ENCODE measurements at places on chromosomes 13 and 19.

GRCh38 chr13:84566780-84567179 lies 684.5 kb upstream of the SLITRK1 start:
- no peak for DNase-seq

DNA sequence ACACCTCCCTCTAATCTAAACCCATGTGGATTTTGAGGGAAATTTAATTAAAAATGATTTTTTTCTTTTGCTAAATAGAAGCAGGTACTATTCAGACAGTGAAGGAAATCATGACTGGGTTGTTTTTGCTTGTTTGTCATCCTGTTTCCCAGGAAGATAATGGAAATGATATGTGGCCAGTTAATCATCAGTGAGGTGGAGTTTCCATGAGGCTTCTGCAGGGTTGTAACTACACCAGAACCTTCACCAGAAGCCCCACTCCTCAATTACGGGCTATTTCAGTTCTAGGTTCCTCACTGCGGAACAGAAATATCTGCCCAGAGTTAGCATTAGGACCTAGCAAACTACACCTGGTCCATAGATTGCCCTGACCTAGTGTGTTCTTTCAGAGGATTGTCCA lies 394.0 kb downstream of the DLEU7 start:
- DNase-seq, result no peak

GRCh38 chr13:73954808-73955207 lies 179.4 kb downstream of the KLF12 start:
- DNase-seq, result no peak

- DNase-seq, result no peak
Measured at GRCh38 chr13:72754111-72754510, 26.4 kb downstream of the BORA start.

DNA sequence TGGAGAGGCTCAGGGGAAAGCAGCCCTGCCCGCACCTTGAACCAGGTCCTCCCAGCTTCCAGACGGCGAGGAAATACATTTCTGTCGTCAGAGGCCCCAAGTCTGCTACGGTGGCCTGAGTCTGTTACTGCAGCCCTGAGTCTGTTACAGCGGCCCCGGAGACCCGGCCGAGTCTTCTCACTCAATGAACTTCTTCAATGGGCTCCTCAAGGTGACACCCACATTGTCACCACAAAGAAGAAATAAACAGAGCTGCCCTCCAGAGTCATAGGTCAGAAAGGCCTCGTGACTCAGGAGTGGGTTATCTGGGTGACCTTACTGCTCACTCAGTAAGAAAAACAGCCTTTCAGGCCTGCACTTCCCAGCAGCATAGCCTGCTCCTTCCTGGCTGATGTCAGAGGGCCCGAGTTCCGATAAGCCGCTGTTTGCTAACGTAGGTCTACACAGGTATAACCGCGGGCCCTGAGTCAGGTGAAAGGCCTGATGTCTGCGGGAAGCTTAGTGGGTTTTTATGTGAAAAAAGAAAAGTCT lies 66.9 kb upstream of the TM9SF2 start:
- DNase-seq, result no peak

DNA sequence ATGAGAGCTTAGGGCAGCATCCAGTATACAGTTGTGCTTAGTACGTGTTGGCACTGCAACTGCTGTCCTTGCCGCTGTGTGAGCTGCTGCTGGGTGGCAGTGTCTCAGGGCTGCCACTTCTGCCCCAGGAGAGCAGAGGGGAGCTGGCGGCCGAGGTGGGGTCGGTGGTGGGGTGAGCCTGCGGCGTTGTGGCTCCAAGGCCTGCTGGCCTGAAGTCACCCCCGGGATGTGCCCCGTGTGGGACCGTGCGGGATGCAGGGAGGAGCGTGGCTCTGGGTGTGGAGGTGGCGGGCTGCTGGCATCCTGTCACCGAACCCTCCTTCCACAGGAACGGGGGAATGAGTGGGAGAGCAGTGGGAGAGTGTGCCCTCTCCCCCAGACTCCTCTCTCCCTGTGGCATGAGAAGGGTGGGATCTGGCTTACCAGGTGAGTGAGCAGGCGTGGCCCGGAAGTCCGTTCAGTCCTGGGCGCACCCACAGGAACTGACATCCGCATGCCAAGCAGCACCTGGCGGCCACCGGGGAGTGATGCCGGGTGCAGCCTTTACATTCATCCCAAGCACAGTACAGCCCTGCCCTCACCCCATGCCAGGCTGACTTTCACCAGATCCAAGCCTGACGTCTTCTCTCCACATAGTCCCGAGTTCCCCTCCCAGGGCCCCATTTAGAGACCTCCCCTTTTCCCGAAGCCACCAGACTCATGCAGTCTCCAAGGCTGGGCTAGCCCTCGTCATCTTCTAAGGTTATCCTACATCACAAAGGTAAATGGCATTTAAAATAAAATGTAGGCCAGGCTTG lies 26.6 kb downstream of the MCF2L start:
- DNase-seq, result no peak

DNA sequence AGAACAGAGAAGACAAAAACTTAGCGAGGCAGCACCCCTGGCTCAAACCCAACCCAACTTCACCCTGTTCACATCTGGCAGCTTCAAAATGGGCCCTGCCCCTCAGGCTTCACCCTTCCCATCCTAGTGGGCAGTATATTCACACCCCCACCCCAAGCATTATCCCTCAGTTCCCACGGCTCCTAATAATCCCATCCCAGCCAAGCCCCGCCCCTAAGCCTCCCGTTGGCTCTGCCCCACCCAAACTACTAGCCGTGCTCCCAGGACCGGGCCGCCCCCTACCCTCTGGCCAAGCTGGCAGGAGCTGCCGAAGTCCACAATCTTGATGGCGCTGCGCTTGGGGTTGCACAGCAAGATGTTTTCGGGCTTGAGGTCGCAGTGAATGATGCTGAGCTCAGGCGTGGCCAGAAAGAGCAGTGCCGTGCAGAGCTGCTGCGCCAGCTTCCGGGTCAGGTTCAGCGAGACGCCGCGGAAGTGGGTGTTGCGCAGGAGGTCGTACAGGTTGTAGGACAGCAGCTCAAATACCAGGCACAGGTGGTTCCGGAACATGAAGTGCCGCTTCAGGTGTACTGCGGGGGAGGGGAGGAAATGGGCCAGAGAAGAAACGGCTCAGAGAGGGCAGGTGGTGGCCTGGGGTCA lies 5.8 kb downstream of the DYRK1B start:
- no peak for DNase-seq

DNA sequence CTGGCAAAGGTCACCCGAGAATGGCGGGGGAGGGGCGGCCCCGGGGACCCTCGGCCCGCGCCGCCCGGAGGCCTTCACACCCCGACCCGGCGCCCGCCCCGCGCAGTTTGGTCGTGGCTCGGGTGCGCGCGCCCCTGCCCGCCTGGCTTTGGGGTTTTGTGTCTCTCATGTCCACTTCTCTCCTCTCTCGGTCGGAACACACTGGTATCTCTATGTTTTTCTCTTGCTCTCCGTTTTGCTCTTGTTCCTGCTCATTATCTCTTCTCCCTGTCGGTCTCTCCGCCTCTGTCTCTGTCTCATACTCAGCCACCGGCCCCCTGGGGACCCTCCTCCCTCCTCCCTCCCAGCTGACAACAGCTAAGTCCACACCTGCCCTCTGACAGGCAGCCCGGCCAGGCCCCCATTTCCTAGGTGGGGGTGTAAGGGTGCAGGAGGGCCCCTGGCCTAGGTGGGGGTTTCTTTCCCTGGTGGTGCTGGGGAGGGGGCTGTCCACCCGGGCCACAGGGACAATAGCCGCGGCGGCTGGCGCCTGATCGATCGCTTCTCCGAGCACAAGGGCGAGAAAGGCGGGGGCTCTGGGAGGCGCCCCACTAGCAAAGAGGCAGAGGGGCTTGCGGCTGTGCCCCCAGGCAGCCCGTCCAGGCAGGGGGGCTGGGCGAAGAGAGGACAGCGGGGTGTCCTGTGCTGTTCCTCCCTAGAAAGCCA lies 2.3 kb downstream of the ONECUT3 start:
- no peak for DNase-seq

- DNase-seq, result no peak
Measured at GRCh38 chr19:47356900-47357299, 7.8 kb downstream of the DHX34 start.

GRCh38 chr19:43622956-43623355 lies 3.5 kb upstream of the ZNF428 start:
- DNase-seq, result no peak

DNA sequence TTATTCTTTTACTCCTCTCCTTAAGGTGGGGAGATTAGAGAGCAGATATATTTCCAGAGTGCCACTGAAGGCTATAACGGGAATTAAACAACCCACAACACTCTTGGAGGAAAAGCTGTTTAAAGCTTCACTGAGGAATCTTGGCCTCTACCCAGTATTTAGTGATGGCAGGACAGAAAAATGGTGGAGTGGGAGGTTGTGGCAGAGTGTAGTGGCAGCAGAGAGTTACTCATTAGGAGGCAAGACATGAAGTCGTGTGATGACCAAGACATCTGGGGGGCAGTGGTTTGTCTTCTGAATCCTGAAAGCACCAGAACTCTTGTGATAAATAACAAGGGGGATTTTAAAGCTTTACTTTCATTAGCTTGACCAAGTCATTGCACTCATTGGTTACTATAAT lies 563.5 kb upstream of the SLITRK5 start:
- no peak for DNase-seq

- DNase-seq, result no peak
Measured at GRCh38 chr19:52191389-52191788, 1.5 kb downstream of the PPP2R1A start.

DNA sequence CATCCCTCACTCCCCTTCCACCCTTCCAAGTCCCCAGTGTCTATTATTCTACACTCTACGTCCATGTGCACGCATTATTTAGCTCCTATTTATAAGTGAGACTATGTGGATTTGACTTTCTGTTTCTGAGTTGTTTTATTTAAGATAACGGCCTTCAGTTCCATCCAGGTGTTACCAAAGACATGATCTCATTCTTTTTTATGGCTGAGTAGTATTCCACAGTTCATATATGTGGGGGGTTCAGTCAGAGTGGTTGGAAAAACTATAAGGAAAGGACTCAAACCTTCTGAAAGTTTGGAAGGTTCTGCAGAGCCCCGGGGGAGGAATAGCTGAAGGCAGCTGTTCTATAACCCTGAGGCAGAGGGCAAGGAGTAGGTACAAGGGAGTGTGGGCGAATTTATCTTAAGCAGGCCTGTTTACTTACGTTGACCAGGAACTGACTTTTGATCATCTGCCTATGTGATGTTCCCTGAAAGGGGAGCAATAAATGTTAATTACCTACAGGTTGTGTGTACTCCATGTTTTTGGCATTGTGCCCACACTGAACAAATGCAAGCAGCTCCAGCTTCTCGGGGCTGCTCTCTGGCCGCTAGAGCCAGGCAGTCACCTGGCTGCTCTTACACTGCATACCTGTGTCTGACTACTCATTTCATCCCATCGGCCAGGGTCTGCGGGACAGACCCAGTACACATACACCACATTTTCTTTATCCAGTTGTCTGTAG lies 13.5 kb upstream of the ADGRE1 start:
- no peak for DNase-seq

DNA sequence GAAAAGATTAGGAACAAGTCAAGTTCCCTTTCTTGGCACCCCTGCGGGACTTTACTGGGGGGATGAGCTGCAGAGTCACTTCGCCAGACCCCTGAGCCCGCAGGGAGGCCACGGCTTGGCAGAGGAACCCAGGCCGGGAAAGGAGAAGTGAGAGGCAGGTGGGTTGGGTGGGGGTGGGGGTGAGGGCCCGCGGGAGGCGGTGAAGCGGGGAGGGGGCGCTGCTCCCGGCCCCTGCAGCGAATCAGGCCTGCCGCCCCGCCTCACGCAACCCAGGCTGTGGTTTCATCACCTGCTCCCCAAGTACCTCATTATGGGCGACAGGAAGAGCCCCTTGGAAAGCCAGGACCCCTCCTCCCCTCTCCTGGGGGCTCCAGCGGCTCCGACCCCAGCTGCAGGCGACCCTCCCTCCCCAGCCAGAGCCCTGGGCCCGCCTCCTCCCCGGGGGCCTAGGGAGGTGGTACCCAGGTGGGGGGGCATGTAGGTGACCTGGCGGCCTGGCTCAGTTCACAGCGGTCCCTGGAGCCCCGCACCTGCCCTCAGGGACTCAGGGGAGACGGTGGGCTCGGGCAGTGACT lies 9.5 kb downstream of the MEF2B start:
- DNase-seq, result no peak

GRCh38 chr13:111652676-111653075 lies 332.2 kb downstream of the TEX29 start:
- no peak for DNase-seq
